ENCODE measurements at places on chromosomes 13 and 19.
A peak's percentile ranks its signal among the peaks of the same experiment; 100 is the strongest.

GRCh38 chr19:28874742-28875141 lies 338.2 kb downstream of the UQCRFS1 start:
- no peak for DNase-seq

- DNase-seq: no peak
Measured at GRCh38 chr13:86080340-86080995, 281.2 kb upstream of the SLITRK6 start.

DNA sequence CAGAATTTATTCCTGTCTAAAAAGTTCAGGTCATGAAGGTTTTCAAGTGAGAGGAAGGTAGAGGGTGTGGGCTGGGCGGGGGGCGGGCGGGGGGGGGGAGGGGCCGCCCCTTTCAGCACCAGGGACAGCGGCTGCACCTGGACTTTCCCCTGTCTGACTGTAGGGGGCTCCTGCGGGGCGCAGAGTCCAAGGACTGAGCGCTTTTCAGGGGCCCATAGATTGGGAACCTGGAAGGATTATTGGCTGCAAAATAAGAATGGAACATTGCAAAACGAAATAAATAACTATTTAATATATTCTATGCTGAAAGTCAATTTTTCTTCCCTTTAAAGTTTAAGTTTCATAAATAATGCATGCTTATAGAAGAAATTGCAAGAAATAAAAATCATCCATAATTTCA lies 8.9 kb upstream of the CYP4F3 start:
- DNase-seq: peak; percentile 38

DNA sequence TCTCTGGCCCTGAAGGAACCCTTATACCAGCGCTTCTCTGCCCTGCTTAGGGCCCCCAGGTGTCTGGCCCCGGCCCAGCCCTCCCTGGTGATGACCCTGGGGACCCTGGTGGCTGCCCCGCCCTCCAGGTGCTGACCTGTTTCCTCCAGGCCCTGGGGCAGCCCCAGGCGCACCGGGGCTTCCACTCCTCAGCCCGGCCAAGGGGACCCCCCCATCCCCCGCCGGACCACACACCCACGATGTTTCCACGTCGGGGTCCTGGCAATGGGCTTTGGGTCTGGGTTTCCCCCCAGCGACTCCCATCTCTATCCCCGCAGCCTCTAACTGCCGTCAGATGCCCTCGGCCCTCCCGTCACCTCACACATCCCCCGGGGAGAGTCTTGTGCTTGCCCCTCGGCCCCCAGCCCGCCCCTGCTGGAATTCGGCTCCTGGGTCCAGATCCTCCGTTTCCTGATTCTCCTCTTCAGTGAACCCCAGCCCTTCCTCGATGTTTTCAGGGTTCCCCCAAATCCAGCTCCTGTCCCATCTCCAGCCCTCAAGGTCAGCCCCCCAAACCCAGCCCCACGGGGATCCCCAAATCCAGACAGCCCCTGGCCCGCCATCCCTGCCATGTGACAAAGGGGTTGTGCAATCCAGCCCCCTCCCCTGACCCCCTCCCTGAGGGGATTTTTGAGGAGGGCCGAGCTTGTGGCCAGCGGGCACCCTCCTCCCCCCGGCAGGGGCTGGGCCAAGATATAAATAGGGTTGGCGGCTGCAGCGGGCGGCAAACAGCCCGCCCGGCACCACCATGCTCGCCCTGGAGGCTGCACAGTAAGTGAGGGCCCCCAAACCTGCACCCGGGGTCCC lies at the start of gene SPIB:
TSS of gene SPIB (plus strand) at position 763 of the 846 bp plus-strand sequence. CDS start at position 788, 25 bp downstream.
- no peak for DNase-seq

DNA sequence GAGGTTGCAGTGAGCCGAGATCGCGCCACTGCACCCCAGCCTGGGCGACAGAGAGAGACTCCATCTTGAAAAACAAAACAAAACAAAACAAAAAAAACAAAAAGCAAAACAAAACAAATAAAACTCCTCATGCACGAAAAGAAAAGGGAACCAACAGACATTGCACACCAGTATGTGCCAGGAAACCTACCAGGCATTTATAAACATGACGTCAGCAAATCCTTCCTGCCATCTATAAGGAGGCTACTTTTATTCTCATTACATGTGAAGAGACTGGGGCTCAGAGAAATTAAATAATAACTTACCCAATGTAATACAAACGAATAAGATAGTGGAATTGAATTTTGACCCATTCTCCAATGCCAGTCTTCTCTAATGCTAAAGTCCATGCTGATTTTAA lies 197.2 kb downstream of the NUFIP1 start:
- DNase-seq: no peak

DNA sequence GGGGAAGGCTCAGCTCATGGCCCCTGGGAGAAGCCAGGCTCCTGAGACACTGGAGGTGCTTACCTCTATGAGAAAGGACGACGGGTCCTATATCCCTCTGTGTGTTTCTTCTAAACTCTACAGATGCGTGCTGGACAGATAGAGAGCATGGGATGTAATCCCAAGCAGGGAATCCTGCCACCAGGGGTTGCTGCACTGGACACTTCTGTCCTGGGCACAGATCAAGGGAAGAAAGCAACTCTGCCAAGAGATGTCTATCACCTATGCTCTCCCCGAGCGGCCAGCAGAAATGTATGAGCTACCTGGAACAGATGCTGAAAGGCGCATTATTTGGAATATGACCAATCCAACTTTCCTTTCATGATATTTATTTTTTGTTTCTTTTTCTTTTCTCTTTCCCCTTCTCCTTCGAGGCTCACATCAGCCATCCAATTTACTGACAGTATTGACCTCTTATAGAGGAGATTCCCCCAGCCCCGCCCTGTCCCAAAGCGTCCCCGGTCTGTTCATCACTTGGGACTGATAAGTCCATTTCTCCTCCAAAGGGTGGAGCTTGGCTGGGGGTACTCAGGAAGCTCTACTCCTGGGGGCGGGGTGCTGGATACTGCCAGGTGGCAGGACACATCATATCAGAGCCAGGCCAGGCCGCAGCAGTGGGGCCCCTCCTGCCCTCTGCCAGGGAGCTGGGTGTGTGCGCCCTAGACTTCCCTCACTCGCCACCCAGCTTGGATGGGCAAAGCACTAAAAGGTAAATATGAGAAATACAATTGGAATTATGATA lies 34.2 kb downstream of the TSHZ3 start:
- no peak for DNase-seq

DNA sequence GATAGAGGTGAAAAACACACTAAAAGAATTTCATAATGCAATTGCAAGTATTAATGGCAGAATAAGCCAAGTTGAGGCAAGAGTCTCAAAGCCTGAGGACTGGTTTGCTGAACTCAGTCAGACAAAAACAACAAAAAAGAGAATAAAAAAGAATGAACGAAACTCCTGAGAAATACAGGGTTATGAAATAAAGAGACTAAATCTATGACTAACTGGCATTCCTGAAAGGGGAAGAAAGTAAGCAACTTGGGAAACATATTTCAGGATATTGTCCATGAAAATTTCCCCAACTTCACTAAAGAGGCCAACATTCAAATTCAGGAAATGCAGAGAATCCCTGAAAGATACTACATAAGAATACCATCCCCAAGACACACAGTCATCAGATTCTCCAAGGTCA lies 47.8 kb downstream of the UBL3 start:
- no peak for DNase-seq

- peak; percentile 91 for DNase-seq
Measured at GRCh38 chr19:1074544-1075283, 7.7 kb downstream of the ARHGAP45 start.

- no peak for DNase-seq
Measured at GRCh38 chr19:48491793-48492123, 19.9 kb downstream of the LMTK3 start.

GRCh38 chr13:66950666-66951065 lies 279.5 kb downstream of the PCDH9 start:
- no peak for DNase-seq

GRCh38 chr19:50167314-50167721 lies 4.2 kb upstream of the IZUMO2 start:
- DNase-seq: no peak

DNA sequence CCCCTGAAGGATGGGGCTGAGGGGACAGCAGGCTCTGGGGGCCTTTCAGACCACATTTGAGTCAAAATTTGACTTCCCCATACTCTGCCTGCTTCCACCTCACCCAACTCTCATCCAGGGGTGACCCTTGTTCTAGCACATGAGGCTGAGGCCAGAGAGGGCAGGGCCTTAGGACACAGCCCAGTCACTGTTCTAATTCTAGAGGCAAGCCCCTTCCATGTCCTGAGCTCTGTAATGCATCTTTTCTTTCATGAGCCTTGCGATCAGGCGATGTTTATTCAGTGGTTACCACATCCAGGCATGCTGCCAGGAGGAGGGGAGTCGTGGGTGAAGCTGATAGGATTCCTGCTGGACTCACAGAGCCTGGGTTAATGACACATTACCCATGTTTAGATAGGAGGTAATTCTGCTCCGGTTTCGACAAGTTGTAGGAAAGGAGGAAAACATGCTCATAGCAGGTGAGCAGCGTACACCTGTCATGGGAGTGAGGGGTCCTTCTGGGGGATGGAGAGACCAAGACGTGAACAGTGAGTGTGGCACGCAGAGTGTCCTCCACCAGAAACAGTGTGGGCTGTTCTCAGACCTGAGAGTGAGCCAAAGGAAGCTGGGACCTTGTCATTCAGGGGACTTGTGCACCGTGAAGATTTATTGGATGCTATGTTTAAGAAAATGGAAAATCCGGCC lies 9.3 kb downstream of the RPS9 start:
- DNase-seq: peak; percentile 37

Data from activated CD4-positive, alpha-beta memory T cell treated with anti-CD3 and anti-CD28 coated beads for 36 hours (primary cell).